Occipital lobe (tissue), 3 donors: ENCODE measurements at places on chromosomes 1 and 21. TPM values are rescaled to one million over a fixed set of nuclear protein-coding genes. Genes with fewer than 3 reads are reported as not detected.

The ZSCAN20 gene
- total RNA-seq = 10.3 TPM

The OR10T2 gene
- not detected for total RNA-seq

The PTGER3 gene
- 1.2 TPM for total RNA-seq

The SYT6 gene
- 7.3 TPM for total RNA-seq

The PHLDA3 gene
- total RNA-seq = 9.8 TPM

The KCNK1 gene
- 5.3 TPM for total RNA-seq

The VANGL2 gene
- 12.5 TPM for total RNA-seq

The KPNA6 gene
- total RNA-seq = 25.3 TPM

The PGLYRP3 gene
- not detected for total RNA-seq

The PLA2G2E gene
- total RNA-seq = not detected

The LACTBL1 gene
- not detected for total RNA-seq

The DCST2 gene
- 0.16 TPM for total RNA-seq

The PAPPA2 gene
- total RNA-seq = 13.1 TPM

The RNF207 gene
- total RNA-seq = 8.7 TPM

The RPAP2 gene
- total RNA-seq = 41.5 TPM

The FBLIM1 gene
- 11.4 TPM for total RNA-seq

The MPL gene
- total RNA-seq = not detected

The NTMT2 gene
- not detected for total RNA-seq

The CYP4A22 gene
- not detected for total RNA-seq

The SHISA4 gene
- 16.1 TPM for total RNA-seq
